ENCODE measurements at places on chromosomes 7 and 10. TPM values are rescaled to one million over a fixed set of nuclear protein-coding genes. Genes with fewer than 3 reads are reported as not detected.

DNA sequence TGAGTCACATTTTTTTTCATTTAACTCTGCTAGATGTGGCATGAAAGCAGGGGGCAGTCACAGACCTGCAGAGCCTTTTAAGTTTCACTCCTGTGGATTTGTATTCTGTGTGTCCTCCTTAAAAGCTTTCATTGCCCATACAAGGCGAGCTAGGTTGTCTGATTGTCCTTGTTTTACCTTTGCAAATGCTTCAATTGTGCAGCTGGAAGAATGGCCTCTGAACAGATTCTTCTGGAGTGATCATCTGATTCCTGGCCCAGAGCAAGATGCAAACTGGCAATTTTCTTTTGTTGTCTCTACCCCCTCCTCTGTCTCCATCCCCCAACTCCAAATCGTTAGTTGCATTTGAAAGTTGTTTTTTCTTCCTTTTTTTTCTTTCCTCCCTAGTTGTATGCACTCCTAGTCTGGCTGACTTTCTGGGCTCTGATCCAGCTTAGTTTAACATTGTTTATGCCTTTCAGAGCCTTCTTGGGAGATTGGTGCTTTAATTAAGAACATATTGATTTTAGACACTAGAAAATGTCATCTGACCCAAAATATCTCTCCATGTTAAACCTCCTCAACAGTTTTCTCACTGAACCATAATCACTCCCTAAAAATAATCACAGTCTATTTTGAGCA lies 150.2 kb downstream of the REEP3 start:
- DNase-seq: no peak

CYP3A7 gene
- 0.35 TPM for polyA plus RNA-seq

DNA sequence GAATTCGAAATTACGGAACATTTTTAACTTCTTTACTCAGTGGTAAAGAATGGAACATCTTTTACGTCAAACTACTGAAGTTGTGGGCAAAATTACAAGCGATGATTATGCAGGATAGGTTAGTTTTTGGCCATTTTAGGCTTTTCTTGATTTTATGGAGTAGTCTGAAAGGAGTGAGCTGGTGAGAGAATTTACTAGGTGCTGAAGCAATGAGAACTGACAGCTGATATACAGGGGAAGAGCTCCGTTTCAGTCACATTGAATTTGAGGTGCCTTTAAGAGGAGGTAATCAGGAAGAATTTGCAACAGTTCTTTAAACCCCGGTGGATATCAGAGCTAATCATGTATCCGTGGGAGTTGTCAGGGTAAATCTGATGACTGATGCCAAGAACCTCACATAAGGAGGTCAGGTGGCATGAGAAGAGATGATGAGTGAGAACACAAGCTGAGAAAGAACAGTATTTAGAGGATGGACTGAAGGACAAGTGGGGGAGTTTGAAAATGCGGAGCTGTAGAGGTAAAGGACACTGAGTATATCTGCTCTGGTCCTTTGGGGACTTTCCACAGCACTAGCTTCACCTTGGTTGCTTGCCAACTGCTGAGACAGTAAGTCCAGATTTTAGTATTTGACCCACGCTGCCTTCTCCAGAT lies 104.3 kb downstream of the AHR start:
- no peak for DNase-seq

SLC26A5 gene
- 0.08 TPM for polyA plus RNA-seq

DNA sequence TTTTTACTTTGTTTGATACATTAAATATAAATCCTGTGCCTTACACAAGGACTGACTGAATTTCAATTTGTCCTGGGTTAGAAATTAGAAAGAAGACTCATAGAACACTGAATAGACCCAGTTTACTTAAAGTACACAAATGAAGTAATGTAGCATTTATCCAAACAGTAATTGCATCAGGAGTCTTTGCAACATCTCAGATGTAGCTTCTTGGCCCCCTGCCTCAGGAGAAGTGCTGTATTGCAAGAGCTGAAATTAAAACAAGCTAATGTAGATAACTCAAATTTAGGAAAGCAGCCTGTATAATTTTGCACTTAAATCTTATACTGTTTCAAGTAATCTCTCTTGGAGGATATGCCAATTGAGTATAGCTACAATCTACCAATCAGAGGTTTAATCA lies 54.3 kb upstream of the KCND2 start:
- DNase-seq: no peak

Data from right renal pelvis (tissue), 4 donors.